Posterior cingulate gyrus (tissue), 11 donors: ENCODE measurements at places on chromosomes 4 and X.

- DNase-seq: no peak
Observed at GRCh38 chrX:135396566-135396965, 25.2 kb upstream of the SMIM10L2A start.

DNA sequence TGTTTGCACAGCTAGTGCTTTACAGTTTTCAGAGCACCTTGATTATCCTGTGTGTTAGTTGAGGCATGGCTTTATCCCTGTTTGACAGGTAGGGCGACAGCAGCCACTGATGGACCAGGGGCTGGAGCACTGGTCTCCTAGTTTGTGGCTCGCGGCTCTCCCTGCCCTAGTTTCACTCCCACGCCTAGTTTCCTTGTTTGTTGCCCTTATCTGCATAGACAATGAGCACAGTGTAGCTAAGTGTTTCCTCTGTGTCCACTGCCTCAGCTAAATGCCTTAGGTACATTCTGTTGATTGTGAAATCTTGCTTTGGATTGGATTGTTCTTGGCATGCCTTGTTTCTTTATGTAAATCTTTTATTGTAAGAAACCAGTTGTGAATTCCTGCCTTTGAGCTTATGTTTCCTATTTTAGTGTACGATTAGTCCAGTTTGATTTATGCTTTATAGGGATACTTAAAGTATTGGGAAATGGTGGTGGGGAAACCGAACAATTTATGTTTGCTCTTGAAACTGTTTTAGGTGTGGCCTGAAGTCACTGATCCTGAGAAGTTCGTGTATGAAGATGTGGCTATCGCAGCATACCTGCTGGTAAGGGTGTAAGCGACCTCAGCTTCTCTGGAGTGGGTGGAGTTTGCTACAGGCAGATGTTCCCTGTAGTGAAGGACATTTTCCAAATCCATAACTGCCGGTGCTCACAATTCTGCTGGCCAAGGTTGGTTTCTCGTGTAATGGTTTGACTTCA lies 11.0 kb downstream of the TRMT44 start:
- DNase-seq: no peak

DNA sequence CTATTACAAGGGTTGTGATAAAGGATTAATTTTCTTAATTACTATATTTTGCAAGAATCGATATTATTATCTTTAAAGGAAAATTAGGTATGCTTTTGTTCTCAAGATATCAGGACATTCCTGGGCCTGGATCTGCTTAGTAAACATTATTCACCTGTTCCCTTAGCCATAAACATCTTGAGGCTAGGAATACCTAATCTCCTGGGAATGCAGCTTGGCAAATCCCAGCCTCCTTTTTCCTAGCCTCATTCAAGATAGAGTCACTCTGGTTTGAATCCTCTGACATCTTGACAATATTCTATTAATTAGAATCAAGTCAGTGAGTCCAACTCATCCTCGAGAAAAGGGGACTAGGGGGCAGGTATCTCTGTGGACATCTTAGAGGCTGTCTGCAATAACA lies 327.1 kb downstream of the STIM2 start:
- DNase-seq: no peak

GRCh38 chr4:87130985-87131703 lies 89.3 kb downstream of the KLHL8 start:
- DNase-seq: no peak

DNA sequence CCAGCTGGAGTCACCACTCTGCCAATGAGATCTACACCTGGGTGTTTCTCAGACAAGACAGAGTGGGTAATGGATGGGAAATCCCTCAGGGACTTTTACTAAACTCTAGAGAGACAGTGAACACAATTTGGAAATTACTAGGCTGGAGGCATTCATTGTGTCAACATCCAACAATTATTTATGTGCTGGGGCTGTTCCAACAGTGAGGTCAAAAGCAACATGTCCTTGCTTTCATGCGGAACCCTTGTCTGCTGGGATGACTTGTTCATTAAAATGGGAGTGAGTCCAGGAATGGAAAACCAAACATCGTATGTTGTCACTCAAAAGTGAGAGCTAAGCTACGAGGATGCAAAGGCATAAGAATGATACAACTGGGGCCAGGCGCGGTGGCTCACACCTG lies 54.0 kb downstream of the DRD5 start:
- no peak for DNase-seq

DNA sequence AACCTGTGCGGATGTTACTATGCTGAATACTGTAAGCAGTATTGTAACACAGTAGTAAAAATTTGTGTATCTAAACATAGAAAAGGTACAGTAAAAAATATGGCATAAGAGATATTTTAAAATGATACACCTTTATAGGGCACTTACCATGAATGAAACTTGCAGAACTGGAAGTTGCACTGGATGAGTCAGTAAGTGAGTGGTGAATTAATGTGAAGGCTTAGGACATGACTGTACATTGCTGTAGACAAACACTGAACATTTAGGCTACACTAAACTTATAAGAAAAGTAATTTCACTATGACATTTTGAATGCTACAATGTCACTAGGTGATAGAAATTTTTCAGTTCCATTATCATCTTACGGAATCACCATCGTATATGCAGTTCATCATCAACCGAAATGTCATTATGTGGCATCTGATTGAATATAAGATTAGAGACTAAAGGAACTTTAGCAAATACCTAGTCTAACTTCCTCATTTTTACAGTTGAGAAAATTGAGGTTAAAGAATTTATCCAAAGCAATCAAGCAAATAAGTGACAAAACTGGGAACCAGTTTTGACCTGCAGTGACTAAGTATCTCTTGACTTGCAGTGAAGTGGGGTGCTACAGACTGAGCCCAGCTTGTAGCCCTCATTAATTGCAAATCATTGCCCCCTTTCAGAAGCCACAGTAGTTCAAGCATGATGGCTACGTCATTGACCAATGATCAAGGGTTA lies 55.3 kb downstream of the EGF start:
- no peak for DNase-seq

GRCh38 chr4:181078196-181078595 lies 1165.0 kb upstream of the TENM3 start:
- DNase-seq: no peak

- DNase-seq: no peak
Observed at GRCh38 chr4:118967393-118967792, 78.7 kb downstream of the SYNPO2 start.

- no peak for DNase-seq
Observed at GRCh38 chrX:119655125-119655524, 37.8 kb downstream of the SEPTIN6 start.

DNA sequence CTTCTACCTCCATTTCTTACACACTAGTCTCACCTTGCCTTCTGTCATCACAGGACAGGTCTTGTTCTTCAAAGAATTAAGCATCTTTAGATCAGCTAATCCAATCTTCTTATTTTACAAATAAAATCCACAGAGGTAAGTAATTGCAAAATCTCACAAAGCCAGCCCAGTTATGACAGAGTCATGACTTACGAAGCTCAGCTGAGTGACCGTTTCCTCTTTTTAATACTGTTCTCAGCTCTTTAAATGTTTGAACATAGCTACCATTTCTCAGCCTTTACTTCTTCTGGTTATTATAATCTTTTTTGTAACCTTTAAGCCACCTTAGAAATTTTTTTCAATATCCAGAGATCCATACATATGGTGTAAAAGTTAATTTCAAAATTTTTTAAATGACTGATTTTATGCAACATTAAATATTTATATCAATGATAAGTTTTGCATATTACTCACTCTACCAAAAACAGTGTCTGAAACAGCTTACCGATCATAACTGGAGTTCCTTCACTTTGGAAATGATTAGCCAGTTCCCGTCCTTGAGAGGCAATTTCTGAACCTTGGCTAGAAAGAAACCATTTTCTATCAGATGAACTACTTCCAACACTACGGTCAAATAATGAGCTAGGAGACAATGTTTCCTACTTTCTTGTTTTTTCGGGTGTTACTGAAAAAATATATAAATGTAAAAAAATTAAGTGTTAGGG lies 8.8 kb downstream of the ANKRD37 start:
- DNase-seq: no peak

DNA sequence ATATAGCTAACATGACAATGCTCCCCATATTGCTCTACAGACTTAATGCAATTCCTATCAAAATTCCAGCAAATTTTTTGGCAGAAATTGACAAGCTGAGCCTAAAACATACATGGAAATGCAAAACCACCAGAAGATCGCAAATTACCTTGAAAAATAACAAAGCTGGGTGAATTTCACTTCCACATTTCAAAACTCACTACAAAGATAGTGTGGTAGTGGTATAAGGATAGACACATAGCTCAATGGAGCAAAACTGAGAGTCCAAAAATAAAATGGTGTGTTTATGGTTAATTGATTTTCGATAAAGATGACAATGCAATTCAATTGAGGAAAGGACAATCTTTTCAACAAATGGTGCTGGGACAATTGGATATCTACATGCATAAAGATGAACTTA lies 65.8 kb downstream of the SLC9A7 start:
- DNase-seq: no peak

- DNase-seq: peak; percentile 70
Observed at GRCh38 chrX:145823132-145823531, 5.5 kb downstream of the SLITRK2 start.

- no peak for DNase-seq
Observed at GRCh38 chr4:173211222-173211621, 42.6 kb downstream of the GALNT7 start.

DNA sequence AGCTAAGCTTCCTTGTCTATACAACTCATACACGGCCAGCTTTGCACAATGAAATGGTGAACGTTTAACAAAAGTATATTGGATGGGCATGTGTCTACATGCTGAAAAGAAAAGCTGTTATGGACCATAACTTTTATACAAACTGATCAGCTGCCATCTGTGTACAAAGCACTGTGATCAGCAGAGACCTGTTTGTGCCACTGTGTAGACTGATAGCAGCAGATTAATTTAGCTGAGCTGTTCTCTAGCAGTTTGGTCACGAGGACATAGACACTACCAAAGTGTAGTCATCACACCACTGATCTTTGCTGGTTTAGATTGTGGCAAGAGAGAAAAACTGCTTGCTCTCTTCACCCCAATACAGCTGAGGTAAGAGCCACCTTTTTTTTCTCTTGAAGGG lies 124.5 kb downstream of the RAPGEF2 start:
- DNase-seq: no peak

DNA sequence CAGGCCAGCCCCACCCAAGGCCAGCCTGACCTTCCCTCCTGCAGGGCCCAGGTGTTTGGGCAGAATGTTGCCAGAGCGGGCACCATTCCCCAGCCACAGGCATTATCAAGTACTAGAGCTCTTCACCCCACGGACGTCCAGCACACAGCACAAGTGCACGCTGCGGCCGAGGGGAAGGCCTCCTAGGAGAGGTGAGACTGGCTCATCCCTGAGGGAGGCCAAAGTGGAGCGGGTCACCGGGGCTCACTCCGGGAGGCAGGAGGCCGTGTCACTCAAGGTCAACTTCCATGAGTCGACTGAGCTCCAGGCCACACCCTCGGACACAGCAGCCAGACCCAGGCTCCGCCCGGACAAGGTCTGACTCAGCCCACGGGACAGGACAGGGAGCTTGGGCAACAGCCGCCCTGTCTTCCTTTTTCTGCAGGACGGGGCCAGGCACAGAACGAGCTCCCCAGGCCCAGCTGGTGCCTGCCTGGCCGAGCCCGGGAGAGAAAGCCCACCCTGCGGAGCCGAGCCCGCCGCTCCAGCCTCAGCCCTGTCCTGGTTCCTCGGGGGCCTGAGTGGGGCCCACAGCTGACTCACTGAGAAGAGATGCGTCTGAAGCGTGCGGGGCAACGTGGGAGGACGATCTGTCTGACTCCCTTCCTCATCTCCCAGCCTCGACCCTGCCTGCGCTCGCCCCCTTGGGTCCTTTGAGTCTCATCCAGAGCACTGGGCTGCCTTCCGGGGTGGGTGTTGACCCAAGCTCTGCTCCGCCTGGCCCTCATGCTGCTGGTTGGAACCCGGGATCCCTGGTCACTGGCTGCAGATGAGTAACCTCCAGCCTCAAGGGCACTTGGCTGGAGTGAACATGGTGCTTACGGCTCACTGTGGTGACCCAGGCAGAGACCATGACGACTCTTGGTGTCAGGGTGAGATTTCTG lies 1.6 kb downstream of the SLC49A3 start:
- no peak for DNase-seq

GRCh38 chr4:139457318-139457717 lies 3.4 kb downstream of the RAB33B start:
- no peak for DNase-seq

DNA sequence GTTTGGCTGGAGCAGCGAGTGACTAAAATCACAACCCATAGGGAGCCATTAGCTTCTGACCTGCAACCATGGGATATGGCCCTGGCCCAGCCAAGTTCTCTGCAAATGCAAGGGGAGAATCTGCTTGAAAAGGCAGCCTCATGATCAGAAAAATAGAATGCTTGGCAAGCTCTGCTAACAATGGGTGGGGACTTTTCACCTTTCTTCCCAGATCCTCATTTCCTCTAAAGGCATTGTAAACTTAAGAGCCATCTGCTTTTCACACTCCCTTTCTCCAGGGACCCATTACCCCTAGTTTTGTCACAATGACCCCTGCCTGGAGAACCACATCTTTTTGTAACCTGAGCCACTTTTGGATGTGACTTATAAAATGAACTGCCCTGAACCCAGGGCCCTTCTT lies 104.3 kb downstream of the PARM1 start:
- DNase-seq: no peak

GRCh38 chrX:7146703-7147412 lies 654 bp upstream of the STS start:
- DNase-seq: no peak

- DNase-seq: no peak
Observed at GRCh38 chrX:16832301-16832700, 37.9 kb downstream of the RBBP7 start.

GRCh38 chrX:109839694-109840567 lies 106.9 kb upstream of the ACSL4 start:
- no peak for DNase-seq

- no peak for DNase-seq
Observed at GRCh38 chr4:153126137-153126536, 78.1 kb upstream of the TRIM2 start.

- peak; percentile 2 for DNase-seq
Observed at GRCh38 chr4:109302361-109303139, at the start of gene COL25A1. TSS of gene COL25A1 (minus strand) at chr4:109302658.

- DNase-seq: no peak
Observed at GRCh38 chr4:102447413-102447812, 53.7 kb upstream of the NFKB1 start.

GRCh38 chr4:24089851-24090534 lies 200.1 kb upstream of the PPARGC1A start:
- no peak for DNase-seq

DNA sequence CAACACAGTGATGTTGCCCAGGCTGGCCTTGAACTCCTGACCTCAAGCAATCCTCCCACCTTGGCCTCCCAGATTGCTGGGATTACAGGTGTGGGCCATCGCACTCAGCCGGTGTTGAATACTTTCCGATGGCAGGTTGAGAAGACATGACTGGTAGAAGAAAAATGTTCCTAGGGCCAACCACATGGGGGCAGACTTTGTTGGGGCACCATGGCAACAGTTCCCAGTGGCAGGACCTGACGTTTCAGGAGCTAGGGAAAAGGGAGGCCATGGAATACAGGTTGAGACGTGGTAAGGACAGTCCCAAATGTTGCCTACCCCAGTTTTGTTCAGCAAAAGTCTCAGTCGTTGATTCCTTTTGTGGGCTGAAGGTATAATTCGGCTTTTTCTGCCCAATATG lies 134.6 kb downstream of the ASMT start:
- DNase-seq: no peak

GRCh38 chr4:176262243-176262642 lies 6.8 kb downstream of the ASB5 start:
- DNase-seq: no peak

GRCh38 chr4:100198061-100198460 lies 7.8 kb upstream of the DDIT4L start:
- DNase-seq: no peak
